ENCODE measurements at places on chromosomes 7 and 10.
A peak's percentile ranks its signal among the peaks of the same experiment; 100 is the strongest.

GRCh38 chr7:67371429-67372305, 375.0 kb downstream of the TYW1 start:
- DNase-seq: peak; percentile 92

DNA sequence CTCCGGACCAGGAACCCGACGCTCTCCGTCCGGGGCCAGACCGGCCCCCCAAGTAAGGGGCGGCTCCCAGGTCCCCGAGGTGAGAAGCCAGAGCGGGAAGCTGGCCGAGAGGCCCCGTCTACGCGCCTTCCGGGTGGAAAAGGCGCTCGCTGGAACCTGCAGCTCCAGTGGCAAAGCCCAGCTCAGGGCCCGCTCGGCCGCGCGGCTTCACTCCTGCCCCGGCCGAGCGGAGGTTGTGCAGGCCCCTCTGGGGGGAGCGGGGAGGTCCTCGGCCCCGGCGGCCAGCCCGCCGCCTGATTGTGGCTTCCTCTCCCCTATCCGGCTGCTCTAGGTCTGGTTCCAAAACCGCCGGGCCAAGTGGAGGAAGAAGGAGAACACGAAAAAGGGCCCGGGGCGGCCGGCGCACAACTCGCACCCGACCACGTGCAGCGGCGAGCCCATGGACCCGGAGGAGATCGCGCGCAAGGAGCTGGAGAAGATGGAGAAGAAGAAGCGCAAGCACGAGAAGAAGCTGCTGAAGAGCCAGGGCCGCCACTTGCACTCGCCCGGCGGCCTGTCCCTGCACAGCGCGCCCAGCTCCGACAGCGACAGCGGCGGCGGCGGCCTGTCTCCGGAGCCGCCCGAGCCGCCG, 2.9 kb downstream of the UNCX start:
- DNase-seq: no peak

DNA sequence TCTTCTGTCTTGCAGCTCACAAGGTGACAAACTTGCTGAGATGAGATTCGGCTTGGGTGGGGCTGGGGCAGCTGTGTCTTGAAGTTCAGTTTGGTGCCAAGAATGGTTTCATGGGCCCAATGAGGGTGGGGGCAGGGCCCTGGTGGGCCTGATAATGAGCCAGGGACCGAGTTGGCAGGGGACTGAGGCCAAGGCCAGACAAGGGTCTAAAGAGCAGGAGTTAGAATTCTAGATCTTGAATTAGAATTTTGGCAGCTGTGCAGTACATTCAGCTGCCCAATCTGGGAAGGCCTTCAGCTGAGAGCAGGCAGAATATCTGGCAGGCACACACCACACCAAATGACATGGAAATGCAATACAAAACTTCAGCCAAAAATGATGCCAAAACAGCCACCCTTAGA, 1.5 kb upstream of the JAZF1 start:
- DNase-seq: peak; percentile 58

DNA sequence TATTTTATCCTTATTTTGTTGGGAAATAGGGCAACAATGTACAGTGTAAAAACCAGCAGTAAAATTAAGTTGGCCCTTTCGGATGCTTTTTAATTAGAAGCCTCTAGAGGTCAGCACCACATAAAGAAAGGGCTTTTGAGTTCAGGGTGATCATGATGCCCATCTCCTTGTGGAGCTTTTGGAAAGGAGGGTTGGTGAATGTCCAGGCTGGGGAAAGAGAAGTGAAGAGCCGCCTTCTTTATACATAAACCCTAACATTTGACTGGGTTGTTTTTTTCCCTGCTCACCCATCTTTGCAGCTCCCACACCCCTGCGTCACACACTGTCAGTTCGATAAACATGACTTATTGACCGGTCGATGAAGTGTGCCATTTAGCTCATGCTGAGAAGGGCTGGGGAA, 29.8 kb downstream of the MTURN start:
- DNase-seq: peak; percentile 78

- DNase-seq: no peak
These were observed 23.7 kb downstream of the NUP42 start for GRCh38 chr7:23205577-23205908.

- no peak for DNase-seq
These were observed 76.0 kb upstream of the NPTX2 start for GRCh38 chr7:98541101-98541500.

DNA sequence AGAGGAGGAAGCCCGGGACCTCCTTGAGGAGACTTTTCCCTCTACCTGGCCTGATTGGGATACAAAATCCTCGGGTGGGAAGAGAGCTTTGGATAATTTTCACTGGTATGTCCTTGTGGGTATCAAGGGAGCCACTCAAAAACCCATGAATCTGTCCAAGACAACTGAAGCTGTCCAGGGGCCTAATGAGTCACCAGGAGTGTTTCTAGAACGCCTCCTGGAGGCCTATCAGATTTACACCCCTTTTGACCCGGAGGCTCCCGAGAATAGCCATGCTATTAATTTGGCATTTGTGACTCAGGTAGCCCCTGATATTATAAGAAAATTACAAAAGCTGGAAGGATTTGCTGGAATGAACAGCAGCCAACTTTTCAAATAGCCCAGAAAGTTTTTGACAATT, 38.6 kb downstream of the ZNF25 start:
- DNase-seq: no peak

GRCh38 chr7:81211934-81212320, 293.1 kb upstream of the SEMA3C start:
- no peak for DNase-seq

DNA sequence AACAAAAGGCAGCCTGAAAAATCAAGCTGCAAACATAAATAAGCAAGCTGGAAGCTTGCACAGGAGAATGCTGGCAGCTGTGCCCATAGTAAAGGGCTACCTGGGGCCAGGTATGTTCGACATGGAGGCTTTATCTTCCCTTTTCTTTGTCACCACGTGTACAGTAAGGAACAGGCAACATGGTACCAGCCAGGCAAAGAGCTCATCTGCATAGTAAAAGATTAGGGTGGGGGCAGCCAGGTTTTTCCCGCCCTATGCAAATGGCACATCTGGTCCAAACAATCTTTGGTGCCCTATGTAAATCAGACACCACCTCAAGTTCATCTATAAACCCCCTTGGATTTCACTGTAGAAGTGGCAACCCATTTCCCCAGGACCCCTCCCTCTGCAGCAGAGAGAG, 625.1 kb downstream of the TYW1 start:
- no peak for DNase-seq

- no peak for DNase-seq
These were observed 55.3 kb upstream of the FGL2 start for GRCh38 chr7:77254915-77255314.

- DNase-seq: no peak
These were observed 269.7 kb downstream of the PCDH15 start for GRCh38 chr10:54531296-54531695.

- no peak for DNase-seq
These were observed 116.9 kb upstream of the GDF10 start for GRCh38 chr10:47182934-47183703.

- no peak for DNase-seq
These were observed 169.3 kb downstream of the AMPH start for GRCh38 chr7:38461887-38462286.

GRCh38 chr7:83691095-83691494, 42.2 kb upstream of the SEMA3E start:
- no peak for DNase-seq

GRCh38 chr10:7532723-7533498, 122.1 kb upstream of the SFMBT2 start:
- no peak for DNase-seq

- no peak for DNase-seq
These were observed 35.1 kb upstream of the ZNF716 start for GRCh38 chr7:57414852-57415251.

DNA sequence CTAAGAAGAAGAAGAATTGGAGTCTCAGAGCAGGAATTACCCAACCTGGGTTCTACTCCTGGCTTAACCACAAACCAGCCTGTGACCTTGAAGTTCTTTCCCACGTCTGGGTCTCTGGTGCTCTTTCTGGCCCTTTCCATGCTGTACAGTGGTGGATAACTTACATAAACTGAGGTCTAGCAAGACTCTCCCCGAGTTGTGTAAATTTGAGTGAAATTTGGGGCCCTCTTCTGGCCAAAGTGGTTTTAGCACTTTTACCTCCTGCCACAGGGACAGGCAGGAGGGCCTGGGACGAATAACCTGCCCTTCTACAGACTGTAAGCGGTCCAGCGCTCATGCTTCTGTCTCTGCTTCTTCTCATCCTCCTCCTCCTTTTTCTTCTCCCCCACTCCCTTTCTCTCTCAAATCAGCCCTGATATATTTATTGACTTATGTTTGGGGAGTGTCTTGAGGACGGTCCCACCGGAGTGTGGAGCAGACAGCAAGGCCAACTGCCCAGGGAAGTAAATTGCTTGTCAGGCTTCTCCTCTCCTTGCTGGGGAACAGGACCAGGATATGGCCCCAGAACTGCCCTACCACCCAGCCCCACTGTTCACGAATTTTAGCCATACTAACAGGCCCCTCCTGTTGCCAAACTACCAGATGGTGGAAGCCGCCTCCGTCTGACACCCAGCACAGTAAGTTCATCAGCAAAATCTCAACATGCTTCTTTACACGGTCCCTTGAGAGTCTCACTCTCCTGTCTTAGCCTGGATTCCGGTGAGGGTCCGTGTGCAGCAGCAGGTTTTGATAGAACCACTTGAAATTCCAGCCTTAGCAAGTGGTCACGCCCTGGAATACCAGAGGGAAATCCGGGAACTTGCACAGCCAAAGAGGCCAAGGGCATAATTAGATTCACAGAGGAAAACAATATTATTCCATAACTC, 4.0 kb upstream of the SH3PXD2A start:
- peak; percentile 82 for DNase-seq

- no peak for DNase-seq
These were observed 341.8 kb upstream of the SEMA3A start for GRCh38 chr7:84536271-84536870.

GRCh38 chr7:138656952-138657351, 44.2 kb downstream of the SVOPL start:
- DNase-seq: no peak

GRCh38 chr7:127761196-127761595, 109.2 kb downstream of the SND1 start:
- DNase-seq: no peak

GRCh38 chr7:55558962-55559920, 13.1 kb downstream of the VOPP1 start:
- peak; percentile 42 for DNase-seq

DNA sequence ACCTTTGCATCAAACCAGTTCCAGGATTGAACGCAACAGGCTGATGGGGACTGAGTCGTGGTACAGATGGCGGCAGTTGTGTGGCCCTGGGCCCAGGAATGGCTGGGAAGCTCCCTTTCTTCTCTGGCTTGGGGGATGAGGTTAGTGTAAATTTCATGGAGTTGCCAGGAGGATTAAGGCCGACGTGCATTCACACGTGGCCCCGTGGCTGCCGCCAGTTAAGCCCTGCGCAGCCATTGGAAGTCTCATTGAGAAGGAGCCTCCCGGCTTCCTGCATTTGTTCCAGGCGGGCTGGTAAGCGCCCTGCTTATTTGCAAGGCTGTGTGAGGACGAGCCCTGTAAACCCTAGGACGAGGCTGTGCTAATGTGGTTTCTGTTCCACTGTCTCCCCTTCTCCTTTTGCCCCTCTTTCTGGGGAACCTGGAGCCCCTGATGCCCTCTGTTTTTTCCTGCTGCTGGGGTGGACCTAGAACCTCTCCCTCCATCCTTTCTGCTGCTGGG, 174.7 kb upstream of the TNRC18 start:
- DNase-seq: no peak

GRCh38 chr7:34396437-34397064, 261.5 kb upstream of the NPSR1 start:
- DNase-seq: no peak

DNA sequence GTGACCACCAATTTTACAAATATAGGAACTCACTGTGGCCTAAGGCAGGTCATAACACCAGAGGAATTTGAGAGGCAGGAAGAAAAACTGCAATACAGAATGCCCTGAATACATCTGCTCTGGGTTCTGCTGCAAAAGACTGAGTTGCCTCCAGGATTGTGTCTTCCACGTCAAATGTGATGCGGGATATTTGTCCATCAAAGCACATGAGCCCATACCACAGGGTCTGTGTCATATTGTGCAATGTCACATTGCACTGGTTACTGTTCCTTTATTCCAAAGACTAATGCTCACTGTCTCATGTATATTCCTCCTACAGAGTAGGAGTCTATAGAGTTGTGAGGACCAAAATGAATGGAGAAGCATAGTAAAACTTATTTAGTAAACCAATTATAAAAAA, 58.6 kb upstream of the ABCB4 start:
- no peak for DNase-seq

GRCh38 chr7:48028938-48029337, at the start of gene SUN3:
Gene SUN3, minus strand, starts transcription at chr7:48029107. Its CDS starts 169 bp downstream, at chr7:48028938.
- DNase-seq: no peak

- peak; percentile 90 for DNase-seq
These were observed 34.0 kb downstream of the BRI3 start for GRCh38 chr7:98315318-98315993.

- DNase-seq: peak; percentile 81
These were observed 37.7 kb upstream of the IKZF1 start for GRCh38 chr7:50266635-50267386.

- DNase-seq: no peak
These were observed 142.8 kb upstream of the SEMA3E start for GRCh38 chr7:83791737-83792136.

DNA sequence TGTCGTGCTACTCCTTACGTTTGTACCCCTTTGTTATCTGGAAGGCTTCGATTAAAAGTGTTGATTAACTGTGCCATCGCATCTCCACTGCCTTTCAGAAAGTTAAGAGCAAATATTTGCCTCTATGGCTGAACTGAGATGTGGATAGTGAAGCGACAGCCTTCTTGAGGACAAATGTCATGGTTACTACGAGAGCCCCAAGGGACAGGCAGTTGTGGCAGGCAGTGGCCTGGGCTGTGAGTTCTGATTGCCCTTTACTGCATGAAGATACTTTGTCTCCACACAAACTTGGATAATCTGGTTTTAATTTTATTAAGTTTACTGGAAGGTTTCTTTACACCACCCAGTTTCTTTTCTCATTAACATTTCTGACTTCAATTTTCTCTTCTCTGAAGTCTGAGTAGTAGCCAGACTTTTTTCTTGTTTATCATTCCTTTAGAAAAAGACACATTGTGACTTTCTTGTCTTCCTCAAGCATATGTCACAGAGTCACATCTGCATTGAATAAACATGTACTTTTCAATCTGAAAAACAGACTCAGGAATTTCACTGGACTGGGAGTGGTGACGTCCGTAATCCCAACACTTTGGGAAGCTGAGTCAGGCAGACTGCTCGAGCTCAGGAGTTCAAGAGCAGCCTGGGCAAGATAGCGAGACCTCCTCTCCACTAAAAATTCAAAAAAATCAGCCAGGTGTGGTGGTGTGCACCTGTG, 1.5 kb downstream of the TAS2R41 start:
- DNase-seq: no peak

Measured in NAMALWA (cell line).